ENCODE measurements at places on chromosomes 7 and 10. TPM values are rescaled to one million over a fixed set of nuclear protein-coding genes. Genes with fewer than 3 reads are reported as not detected.

Gene RSPH10B
- under 0.01 TPM for total RNA-seq

Gene PTF1A
- total RNA-seq = not detected

Gene GPC2
- 1.4 TPM for total RNA-seq

Gene ZCWPW1
- 2.2 TPM for total RNA-seq

Gene HABP2
- not detected for total RNA-seq

Gene PLCE1
- 6.2 TPM for total RNA-seq

Gene C10orf105
- total RNA-seq = not detected

Gene ZNF488
- total RNA-seq = 0.29 TPM

Gene MKI67
- total RNA-seq = 2.5 TPM

Gene ANLN
- total RNA-seq = 12.7 TPM

Gene CYP26C1
- total RNA-seq = under 0.01 TPM

Gene OPN4
- total RNA-seq = not detected

Gene SPDYE16
- total RNA-seq = 0.36 TPM

Gene TEX47
- not detected for total RNA-seq

Gene KCNIP2
- total RNA-seq = 1.4 TPM

Gene TACR2
- total RNA-seq = 0.36 TPM

Gene PPP1R9A
- under 0.01 TPM for total RNA-seq

Gene ZNF277
- total RNA-seq = 69.8 TPM

- no peak overlapping the region for H3K4me3 ChIP-seq
- peak; percentile 38 for DNase-seq
- H3K27ac ChIP-seq = no peak overlapping the region
Measured at GRCh38 chr7:74058486-74058885, 25.1 kb upstream of the LIMK1 start.

DNA sequence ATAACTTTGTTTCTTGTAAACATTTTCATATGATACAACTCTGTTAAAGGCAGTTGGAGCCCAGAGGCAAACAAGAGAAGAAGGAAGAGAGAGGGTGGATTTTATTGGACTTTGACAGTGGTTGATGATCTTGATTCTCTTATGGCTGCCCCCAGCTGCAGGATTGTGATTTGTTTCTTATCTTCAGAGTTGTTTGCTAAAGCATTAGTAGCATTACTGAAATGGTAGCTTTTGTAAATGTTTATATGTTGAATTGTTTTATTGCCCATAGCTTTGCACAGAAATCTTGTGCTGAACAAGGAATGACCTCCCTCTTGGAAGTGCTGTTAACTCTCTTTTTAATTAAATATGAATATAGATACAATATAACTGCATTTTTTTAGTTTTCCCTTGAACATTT is 309.4 kb downstream of the AUTS2 start:
- DNase-seq = no peak
- H3K36me3 ChIP-seq = no peaks in the 10 kb centered on the region
- H3K4me1 ChIP-seq = no peaks in the 10 kb centered on the region
- H3K27me3 ChIP-seq = no peaks in the 10 kb centered on the region
- no peak overlapping the region for H3K4me3 ChIP-seq

DNA sequence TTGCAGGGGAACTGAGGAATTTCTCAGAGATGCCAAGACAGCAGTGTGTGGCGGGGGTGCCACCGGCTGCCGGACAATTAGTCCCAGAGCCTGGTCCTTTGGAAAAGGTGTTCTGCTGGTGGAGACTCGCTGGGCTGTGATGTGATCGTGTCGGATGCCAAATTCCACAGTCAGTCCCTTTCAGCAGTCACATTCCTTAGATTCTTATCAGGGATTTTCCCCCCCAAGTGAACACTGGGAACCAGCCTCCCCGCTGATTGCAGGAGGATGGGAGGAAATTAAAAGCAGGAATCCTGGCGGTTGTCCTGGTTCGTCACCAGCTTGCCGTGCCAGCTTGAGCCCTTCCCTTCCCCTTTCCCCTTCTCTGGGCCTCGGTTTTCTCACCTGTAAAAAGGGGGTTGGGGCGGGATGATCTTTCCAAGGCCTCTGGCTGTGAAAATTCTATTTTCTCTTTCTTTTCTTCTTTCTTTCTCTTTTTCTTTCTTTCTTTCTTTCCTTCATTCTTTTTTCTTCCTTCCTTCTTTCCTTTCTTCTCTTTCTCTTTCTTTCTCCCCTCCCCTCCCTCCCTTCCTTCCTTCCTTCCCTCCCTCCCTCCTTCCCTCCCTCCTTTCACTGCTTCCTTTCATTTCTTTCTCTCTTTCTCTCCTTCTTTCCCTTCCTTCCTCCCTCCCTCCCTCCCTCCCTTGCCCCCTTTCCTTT is 39.6 kb downstream of the COL26A1 start:
- H3K36me3 ChIP-seq = no peaks in the 10 kb centered on the region
- H3K27me3 ChIP-seq = peaks cover 13% of the 10 kb centered on the region
- DNase-seq = peak; percentile 74
- H3K4me3 ChIP-seq = peak overlapping the region; percentile 30
- no peak overlapping the region for H3K27ac ChIP-seq
- peaks cover 14% of the 10 kb centered on the region for H3K4me1 ChIP-seq

- H3K27me3 ChIP-seq = no peaks in the 10 kb centered on the region
- no peaks in the 10 kb centered on the region for H3K36me3 ChIP-seq
- H3K4me3 ChIP-seq = no peak overlapping the region
Measured at GRCh38 chr10:44393834-44394547, 9.1 kb upstream of the CXCL12 start.

DNA sequence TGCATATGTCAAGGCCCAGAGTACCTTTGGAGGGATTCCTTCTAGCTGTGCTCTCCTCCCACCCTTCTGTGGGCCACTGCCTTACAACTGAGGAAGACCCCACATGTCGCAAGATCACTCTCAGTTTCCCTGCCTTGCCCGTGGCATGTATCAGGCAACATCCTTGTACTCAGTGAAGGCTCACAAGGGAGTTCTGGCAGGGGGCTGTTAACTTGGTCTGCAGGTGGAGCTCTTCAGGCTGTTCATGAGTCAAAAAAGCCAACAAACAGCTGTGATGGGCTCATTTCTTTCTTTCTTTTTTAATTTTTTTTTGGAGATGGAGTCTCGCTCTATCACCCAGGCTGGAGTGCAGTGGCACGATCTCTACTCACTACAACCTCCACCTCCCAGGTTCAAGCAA is 513.0 kb upstream of the ANKRD30A start:
- H3K4me1 ChIP-seq = peaks cover 12% of the 10 kb centered on the region
- no peaks in the 10 kb centered on the region for H3K27me3 ChIP-seq
- H3K4me3 ChIP-seq = no peak overlapping the region
- H3K36me3 ChIP-seq = no peaks in the 10 kb centered on the region
- no peak for DNase-seq
- H3K27ac ChIP-seq = no peak overlapping the region

GRCh38 chr10:79255007-79255507 is 92.2 kb upstream of the PPIF start:
- H3K4me3 ChIP-seq = no peak overlapping the region
- H3K36me3 ChIP-seq = peaks cover 30% of the 10 kb centered on the region
- H3K27ac ChIP-seq = no peak overlapping the region
- no peaks in the 10 kb centered on the region for H3K27me3 ChIP-seq
- no peaks in the 10 kb centered on the region for H3K4me1 ChIP-seq

- no peaks in the 10 kb centered on the region for H3K4me1 ChIP-seq
- H3K27me3 ChIP-seq = peaks cover 10% of the 10 kb centered on the region
- no peaks in the 10 kb centered on the region for H3K36me3 ChIP-seq
- H3K27ac ChIP-seq = no peak overlapping the region
Measured at GRCh38 chr7:45177801-45178200, 20.2 kb downstream of the RAMP3 start.

DNA sequence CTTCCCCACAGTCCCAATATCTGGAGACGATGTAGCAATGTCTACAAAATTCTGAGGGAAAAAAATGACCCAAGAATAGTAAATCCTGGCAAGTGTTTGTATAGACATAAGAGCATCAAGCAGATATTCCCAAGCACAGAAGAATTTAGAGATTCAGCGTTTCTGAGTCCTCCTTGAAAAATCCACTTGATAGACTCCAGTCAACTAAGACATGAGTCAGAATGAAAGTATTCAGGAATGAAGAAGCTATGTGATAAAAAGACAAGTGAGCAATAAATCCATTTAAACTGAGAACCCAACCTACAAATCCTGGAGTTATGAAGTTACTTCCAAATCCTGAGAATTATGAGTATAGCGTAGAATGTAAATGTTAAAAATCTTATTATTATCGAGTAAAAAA is 86.1 kb upstream of the NPY start:
- no peaks in the 10 kb centered on the region for H3K36me3 ChIP-seq
- DNase-seq = no peak
- H3K27ac ChIP-seq = no peak overlapping the region
- no peak overlapping the region for H3K4me3 ChIP-seq
- H3K4me1 ChIP-seq = no peaks in the 10 kb centered on the region

- no peaks in the 10 kb centered on the region for H3K36me3 ChIP-seq
- no peaks in the 10 kb centered on the region for H3K27me3 ChIP-seq
- H3K4me3 ChIP-seq = no peak overlapping the region
- H3K27ac ChIP-seq = no peak overlapping the region
- peaks cover 8% of the 10 kb centered on the region for H3K4me1 ChIP-seq
- DNase-seq = peak; percentile 88
Measured at GRCh38 chr7:96219378-96220130, 102.3 kb downstream of the SLC25A13 start.

- no peaks in the 10 kb centered on the region for H3K4me1 ChIP-seq
- no peak overlapping the region for H3K4me3 ChIP-seq
- no peak for DNase-seq
- H3K27me3 ChIP-seq = no peaks in the 10 kb centered on the region
- H3K27ac ChIP-seq = no peak overlapping the region
Measured at GRCh38 chr10:64996886-64997285, 1475.7 kb downstream of the REEP3 start.

DNA sequence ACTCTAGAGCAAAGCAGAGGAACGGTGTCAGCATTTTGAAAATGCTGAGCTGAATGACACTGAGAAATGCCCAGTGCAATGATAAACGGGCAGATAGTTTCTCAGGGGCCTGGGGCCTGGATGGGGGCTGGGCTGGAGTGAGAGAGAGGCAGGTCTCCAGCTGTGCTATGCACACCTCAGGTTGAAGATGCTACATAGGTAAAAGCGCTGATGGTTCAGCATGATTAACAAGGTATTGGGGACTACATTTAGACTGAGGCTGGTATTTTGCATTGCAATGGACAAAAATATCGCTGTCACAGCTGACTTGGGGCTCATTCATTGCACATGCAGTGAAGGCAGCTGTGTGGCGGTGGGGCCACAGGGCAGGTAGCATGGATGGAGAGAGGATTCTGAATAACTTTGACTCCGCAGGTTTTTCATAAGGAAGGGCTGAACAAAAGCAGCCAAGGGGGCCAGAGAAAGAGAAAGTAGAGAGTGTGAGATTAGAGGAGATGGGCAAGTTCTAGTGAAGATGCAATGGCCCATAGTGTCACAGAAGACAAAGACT is 290.8 kb upstream of the ZNF32 start:
- DNase-seq = no peak
- no peaks in the 10 kb centered on the region for H3K4me1 ChIP-seq
- no peak overlapping the region for H3K27ac ChIP-seq
- H3K27me3 ChIP-seq = no peaks in the 10 kb centered on the region

DNA sequence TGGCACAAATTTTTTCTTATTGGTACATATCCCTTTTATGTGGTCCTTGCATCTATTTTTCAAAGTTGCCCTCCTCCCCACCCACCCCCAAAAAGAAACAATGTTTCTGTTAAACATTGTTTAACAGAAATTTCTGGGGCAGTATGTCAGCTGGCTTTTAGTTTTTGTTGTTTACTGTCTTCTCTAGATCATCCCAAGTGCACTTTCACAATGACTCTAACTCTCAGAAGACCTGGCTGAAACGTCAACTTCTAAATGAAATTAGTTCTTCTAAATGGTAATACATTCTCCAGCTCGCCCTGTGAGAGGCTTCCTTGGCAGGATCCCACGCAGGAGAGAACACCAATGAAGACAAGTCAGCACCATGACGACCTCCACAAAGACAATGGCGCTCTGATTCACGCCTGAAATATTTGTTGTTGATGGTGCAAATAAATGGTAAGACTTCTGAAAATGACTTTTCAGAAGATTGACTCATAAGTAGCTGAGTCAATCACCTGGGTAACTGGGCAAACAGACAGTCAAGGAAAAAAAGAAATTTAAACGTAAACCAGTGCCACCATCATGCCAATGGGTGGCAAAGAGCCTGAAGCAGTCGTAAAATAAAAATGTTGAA is 293.7 kb downstream of the FZD1 start:
- H3K27me3 ChIP-seq = no peaks in the 10 kb centered on the region
- H3K4me3 ChIP-seq = no peak overlapping the region
- peaks cover 13% of the 10 kb centered on the region for H3K4me1 ChIP-seq
- no peaks in the 10 kb centered on the region for H3K36me3 ChIP-seq
- DNase-seq = no peak
- H3K27ac ChIP-seq = peak overlapping the region; percentile 66

DNA sequence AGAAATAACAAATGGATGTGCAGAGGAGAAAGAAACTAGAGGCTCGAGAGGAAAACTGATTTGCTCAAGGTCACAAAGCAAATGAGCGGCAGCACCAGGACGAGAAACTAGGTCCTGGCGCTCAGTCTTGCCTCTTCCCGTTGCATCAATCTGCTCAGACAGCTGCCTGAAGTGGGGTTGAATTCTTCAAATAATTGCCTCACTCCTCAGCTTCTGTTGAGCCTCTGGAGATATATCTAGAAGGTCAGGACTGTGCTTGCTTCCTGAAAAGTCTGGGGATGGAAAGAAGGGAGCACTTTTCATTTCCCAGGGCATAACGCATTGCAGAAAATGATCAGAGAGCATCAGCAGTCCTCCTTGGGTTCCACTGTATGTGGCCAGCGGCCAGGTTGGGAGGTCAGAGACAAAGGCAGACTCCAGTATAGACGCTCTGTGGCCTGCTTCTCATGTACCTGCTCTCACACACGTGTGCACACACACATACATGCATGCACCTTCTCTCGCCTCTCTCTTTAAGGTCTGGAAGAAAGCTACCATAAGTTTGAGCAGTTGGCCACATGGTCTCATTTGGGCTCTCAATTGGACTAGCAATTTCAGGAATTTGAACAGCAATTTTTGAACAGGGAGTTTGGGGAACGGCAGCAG is 83.7 kb upstream of the DUSP5 start:
- H3K4me1 ChIP-seq = peaks cover 47% of the 10 kb centered on the region
- no peaks in the 10 kb centered on the region for H3K36me3 ChIP-seq
- no peak overlapping the region for H3K4me3 ChIP-seq
- no peak for DNase-seq
- H3K27me3 ChIP-seq = no peaks in the 10 kb centered on the region
- peak overlapping the region; percentile 1 for H3K27ac ChIP-seq

GRCh38 chr7:23000597-23001360 is 13.2 kb downstream of the HYCC1 start:
- H3K27me3 ChIP-seq = no peaks in the 10 kb centered on the region
- H3K27ac ChIP-seq = peak overlapping the region; percentile 47
- H3K36me3 ChIP-seq = no peaks in the 10 kb centered on the region
- no peak for DNase-seq
- H3K4me1 ChIP-seq = peaks cover 38% of the 10 kb centered on the region

All from osteoblast (primary cell).